Left colon (tissue), 2 donors: ENCODE measurements at places on chromosomes 1 and 21.

GRCh38 chr1:210586771-210587170, 258.1 kb downstream of the HHAT start:
- no peak for DNase-seq

DNA sequence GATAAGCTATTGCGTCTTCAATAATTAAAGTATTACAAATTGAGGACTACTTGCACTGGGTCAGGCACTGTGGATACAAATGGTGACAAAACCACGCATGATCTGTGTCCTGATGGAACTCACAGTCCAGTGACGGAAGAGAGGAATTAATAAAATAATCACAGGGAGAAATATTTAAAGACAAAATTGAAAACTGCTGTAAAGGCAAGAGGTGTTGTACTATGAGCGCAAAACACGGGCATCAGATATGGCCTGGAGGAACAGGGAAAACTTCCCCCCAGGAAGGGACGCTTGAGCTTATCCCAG, 16.6 kb upstream of the SLAMF6 start:
- DNase-seq: no peak

DNA sequence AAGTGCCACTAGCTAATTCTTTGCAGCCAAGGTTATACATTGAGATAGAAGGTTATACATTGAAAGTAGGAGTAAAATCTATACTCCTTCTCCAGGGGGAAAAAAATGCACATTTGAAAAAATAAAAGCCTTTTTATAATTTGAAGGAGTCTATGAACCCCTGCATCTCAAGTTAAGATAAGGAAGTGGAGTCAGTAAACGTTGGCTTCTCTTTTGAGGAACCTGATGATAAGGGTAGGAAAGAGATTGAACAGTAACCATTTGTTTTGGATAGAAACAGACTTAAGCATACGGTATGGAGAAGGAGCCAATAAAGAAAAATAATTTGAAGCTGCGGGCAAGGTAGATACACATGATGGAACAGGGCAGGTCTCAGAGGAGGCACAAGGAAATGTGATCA, 64.1 kb downstream of the RPAP2 start:
- no peak for DNase-seq

DNA sequence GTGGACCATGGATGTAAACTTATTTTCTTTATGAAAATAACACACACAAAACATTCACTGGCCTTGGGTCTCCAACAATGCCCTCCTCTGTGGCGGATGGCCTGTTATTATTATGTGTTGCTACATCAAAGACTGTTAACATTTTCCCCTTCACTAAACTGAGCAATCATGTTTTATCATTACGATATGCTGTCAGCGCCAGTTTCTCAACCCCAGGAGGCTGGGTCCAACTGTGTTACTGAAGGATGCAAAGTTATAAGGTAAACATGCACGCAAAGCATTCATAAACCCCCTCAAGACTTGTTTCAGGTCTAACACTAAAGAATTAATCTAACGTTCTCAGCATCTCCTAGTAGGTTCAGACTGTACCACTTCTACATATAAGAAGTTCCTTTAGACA, 6.0 kb upstream of the DUSP10 start:
- no peak for DNase-seq

DNA sequence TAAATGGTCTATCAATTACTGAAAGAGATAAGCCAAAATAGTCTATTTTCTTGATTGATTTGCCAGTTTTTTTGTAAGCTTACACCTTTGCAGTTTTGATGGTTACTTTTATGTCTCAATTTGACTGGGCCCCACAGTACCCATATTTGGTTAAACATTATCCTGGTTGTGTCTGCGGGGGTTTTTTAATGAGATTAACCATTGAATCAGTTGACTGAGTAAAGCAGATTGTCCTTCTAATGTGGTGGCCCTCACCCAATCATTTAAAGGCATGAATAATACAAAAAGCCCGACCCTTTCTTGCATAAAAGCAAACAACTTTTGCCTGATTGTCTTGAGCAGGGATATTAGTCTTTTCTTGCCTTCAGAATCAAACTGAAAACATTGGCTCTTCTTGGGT, 650.0 kb upstream of the RGS18 start:
- DNase-seq: no peak

GRCh38 chr1:109995536-109995935, 11.0 kb downstream of the AHCYL1 start:
- no peak for DNase-seq

DNA sequence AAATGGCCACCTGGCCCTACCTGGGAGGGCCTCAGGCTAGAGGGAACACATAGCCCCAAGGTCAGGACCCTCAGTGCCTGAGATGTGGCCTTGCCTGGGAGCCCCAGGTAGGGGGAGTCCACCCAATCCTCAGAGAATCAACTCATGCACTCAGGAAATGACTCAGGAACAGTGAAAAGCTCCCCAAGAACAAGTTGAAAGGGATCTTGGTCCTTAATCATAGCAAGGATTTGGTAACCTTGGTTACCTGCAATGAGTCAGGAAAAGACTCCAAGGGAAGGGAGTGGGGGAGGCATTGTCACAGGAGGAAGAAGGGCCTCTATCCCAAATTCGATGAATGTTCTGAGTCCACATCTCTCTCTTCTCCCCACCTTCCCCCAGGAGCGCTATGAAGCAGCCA, 17.0 kb downstream of the MAP7D1 start:
- DNase-seq: no peak

DNA sequence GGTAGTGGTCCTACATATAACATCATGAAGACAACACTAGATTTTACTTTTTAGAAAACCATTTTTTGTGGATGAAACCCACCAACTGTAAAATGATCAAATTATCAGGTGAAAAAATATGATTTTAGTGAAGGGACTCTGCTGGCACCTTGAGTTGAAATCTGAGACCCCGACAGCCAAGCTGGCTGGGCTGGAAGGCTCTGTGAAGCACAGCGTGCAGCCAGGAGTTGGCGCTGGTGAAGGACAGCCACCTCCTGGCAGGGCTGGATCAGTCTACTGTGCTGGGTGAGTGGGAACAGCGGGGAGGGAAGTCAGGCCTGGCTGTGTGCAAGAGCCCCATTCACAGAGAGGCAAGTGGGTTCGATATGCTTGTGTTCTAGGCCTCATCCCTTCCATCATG, 47.9 kb downstream of the DDAH1 start:
- DNase-seq: no peak

- DNase-seq: no peak
Observed at GRCh38 chr21:38610623-38611251, 112.5 kb upstream of the ERG start.

GRCh38 chr1:201282931-201283829, at the start of gene PKP1:
PKP1 (plus strand) TSS chr1:201283506; CDS start chr1:201283703, 197 bp downstream.
- DNase-seq: no peak
